ENCODE measurements at places on chromosomes 2 and 18. TPM values are rescaled to one million over a fixed set of nuclear protein-coding genes. Genes with fewer than 3 reads are reported as not detected.

CRYGC gene
- polyA plus RNA-seq = not detected

LRP1B gene
- polyA plus RNA-seq = not detected

TDRD15 gene
- polyA plus RNA-seq = not detected

IL1RL1 gene
- polyA plus RNA-seq = 0.23 TPM

DNA sequence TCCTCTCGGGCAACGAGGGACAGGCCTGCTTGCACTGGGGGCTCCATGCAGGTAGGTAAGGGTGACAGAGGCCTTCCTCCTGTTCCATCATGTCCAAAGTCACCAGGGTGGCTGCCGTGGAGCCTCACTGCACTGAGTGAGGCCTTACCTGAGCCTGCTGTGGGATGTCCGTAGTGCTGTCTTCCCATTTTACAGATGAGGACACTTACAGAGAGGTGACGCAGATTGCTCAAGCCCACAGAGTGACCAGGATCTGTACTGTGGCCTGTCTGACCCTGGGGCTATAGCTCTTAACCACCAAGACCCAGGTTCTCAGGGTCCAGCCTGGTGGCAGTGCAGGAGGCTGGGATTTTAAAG lies 5.4 kb downstream of the ATOH8 start:
- no peak overlapping the region for H3K4me3 ChIP-seq
- no peak overlapping the region for H3K27ac ChIP-seq
- DNase-seq = no peak
- no peaks in the 10 kb centered on the region for H3K27me3 ChIP-seq
- H3K36me3 ChIP-seq = no peaks in the 10 kb centered on the region
- H3K4me1 ChIP-seq = peaks cover 29% of the 10 kb centered on the region

- H3K36me3 ChIP-seq = no peaks in the 10 kb centered on the region
- DNase-seq = no peak
- no peak overlapping the region for H3K4me3 ChIP-seq
- no peaks in the 10 kb centered on the region for H3K27me3 ChIP-seq
- no peaks in the 10 kb centered on the region for H3K4me1 ChIP-seq
Observed at GRCh38 chr2:26363323-26363722, 16.7 kb upstream of the ADGRF3 start.

DNA sequence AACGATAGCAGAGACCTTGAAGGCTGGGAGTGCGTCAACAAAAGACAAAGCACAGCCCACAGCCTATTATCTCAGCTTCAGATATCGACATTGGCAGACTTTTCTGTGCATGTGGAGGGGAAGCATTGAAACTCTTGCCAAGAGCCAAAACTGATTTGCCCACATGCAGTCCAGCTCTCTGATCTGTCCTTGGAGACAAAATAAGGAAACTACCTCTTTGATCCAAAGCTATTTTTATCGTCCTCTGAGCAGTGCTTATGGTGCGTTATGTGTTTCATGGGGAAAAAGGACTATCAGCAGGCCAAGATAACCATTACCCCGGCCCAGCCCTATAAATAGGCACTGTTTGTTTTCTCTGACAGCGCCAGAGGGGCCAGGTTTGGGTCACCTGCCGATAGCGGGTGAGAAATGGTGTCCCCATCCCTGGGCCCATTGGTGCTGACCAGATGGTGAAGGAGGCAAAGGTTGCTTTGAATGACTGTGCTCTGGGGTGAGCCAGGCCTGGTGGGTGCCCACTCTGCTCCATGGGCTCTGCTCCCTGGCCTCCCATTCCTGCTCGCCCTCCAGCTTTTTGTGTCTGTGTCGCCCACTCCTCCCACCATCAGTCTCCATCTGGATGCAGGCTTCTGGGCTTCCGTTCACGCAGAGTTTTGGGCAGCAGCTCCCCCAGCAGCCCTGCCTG lies 176.1 kb upstream of the HS6ST1 start:
- H3K27ac ChIP-seq = no peak overlapping the region
- DNase-seq = no peak
- no peaks in the 10 kb centered on the region for H3K4me1 ChIP-seq

DNA sequence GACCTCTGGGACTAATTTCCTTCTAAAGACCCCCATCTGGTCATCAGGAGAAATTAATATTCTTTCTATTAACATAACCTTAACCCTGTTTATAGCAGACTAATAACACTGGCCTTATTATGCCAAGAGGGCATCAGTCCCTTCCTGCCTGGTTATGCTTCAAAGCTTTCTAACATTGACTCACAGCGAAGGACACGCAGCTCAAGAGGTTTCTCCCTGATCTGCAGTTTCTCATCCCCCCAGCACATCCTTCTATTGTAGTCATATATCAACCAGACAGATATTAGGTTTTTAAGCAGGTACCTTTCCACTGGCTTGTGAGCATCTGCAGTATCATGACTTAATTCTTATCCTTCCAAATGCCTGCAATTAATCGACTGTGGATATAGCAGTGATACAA lies 100.0 kb upstream of the CXCR4 start:
- no peaks in the 10 kb centered on the region for H3K36me3 ChIP-seq
- no peaks in the 10 kb centered on the region for H3K27me3 ChIP-seq
- no peaks in the 10 kb centered on the region for H3K4me1 ChIP-seq
- DNase-seq = no peak
- H3K27ac ChIP-seq = no peak overlapping the region
- no peak overlapping the region for H3K4me3 ChIP-seq
